ENCODE measurements at places on chromosomes 7 and 10. TPM values are rescaled to one million over a fixed set of nuclear protein-coding genes. Genes with fewer than 3 reads are reported as not detected.

GRCh38 chr7:2941216-2941859 lies 97.2 kb upstream of the GNA12 start:
- DNase-seq, result no peak

The SPDYE9 gene
- total RNA-seq, result not detected

GRCh38 chr7:156157409-156158012 lies 345.2 kb upstream of the SHH start:
- no peak for DNase-seq

The SH3PXD2A gene
- 10.3 TPM for total RNA-seq

- no peak for DNase-seq
These were observed 34.9 kb upstream of the TCERG1L start for GRCh38 chr10:131346456-131346855.
